ENCODE measurements at places on chromosomes 6 and 20. TPM values are rescaled to one million over a fixed set of nuclear protein-coding genes. Genes with fewer than 3 reads are reported as not detected.

The PIM1 gene
- total RNA-seq, result 4.6 TPM

The HLA-DPA1 gene
- 0.68 TPM for total RNA-seq

The SYNDIG1 gene
- total RNA-seq, result not detected

The FOXF2 gene
- not detected for total RNA-seq

The TSBP1 gene
- total RNA-seq, result not detected

The DSP gene
- 7.8 TPM for total RNA-seq

The RBPJL gene
- not detected for total RNA-seq

Measured in myocyte (in vitro differentiated cells).